ENCODE measurements at places on chromosomes 13 and 19. TPM values are rescaled to one million over a fixed set of nuclear protein-coding genes. Genes with fewer than 3 reads are reported as not detected.

DNA sequence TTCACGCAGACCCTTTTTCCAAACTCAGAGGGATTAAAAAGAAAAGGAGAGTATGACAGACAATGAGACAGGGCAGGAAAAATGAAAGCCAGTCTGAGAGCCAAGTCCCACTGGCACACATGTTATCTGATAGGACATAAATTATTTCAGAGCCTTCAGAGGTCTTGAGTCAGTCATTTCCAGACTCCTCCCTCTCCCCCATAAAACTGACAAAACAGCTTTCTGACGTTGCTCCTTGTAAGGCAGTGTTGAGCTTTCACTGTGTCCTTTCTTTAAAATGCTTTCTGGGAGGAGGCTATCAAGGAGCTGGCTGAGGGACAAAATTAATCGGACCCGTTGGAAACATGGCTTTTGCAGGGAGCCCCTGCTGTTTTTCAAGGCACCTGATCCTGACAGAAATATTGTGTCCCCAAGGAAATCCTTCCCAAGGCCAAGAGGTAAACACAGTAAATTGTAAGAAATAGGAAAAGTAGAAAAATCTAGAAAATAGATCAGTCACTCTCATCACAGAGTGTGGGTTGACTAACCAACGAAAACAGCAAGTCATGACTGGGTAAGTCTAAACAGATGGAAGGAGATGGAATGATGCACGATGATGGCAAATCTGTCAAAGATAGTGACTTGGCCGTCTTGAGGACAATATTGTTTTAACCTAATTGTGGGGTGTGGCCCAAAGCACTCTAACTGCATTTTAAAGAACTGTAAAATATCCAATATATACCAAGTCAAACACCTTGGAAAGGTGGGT, 89.7 kb downstream of the DCT start:
- H3K27ac ChIP-seq, result no peak overlapping the region
- no peak overlapping the region for H3K4me3 ChIP-seq
- no peaks in the 10 kb centered on the region for H3K4me1 ChIP-seq
- H3K27me3 ChIP-seq, result no peaks in the 10 kb centered on the region
- DNase-seq, result no peak

DNA sequence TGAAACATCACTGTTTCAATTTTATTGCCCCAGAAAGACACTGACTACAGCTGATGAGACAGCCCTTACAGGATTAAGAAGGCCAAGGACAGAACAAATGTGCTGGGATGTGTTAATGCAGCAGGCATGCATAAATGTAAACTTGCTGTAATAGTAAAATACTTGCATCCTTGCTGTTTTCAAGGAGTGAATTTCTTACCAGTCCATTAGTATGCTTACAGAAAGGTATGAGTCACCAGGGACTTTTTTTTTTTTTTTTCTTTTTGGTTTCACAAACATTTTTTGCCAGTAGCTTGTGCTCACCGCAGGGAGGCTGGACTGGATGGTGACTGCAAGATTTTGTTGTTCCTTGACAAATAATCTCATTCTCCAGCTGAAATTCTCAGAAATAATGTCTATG, 55.1 kb downstream of the GPR180 start:
- no peak overlapping the region for H3K4me3 ChIP-seq
- H3K36me3 ChIP-seq, result no peaks in the 10 kb centered on the region
- H3K27ac ChIP-seq, result no peak overlapping the region
- peaks cover 8% of the 10 kb centered on the region for H3K4me1 ChIP-seq
- peaks cover 5% of the 10 kb centered on the region for H3K27me3 ChIP-seq

- H3K4me3 ChIP-seq, result no peak overlapping the region
- H3K4me1 ChIP-seq, result no peaks in the 10 kb centered on the region
- H3K36me3 ChIP-seq, result no peaks in the 10 kb centered on the region
- no peaks in the 10 kb centered on the region for H3K27me3 ChIP-seq
- H3K27ac ChIP-seq, result no peak overlapping the region
- no peak for DNase-seq
These were observed 304.1 kb downstream of the PCDH20 start for GRCh38 chr13:61111529-61111928.

GRCh38 chr13:30371649-30372265, 50.5 kb upstream of the UBE2L5 start:
- H3K27me3 ChIP-seq, result peaks cover 2% of the 10 kb centered on the region
- peak; percentile 50 for DNase-seq
- H3K4me1 ChIP-seq, result no peaks in the 10 kb centered on the region
- H3K4me3 ChIP-seq, result no peak overlapping the region

GRCh38 chr13:51524829-51525566, 59.3 kb upstream of the WDFY2 start:
- H3K4me1 ChIP-seq, result peaks cover 3% of the 10 kb centered on the region
- no peak overlapping the region for H3K4me3 ChIP-seq
- H3K27ac ChIP-seq, result no peak overlapping the region

DNA sequence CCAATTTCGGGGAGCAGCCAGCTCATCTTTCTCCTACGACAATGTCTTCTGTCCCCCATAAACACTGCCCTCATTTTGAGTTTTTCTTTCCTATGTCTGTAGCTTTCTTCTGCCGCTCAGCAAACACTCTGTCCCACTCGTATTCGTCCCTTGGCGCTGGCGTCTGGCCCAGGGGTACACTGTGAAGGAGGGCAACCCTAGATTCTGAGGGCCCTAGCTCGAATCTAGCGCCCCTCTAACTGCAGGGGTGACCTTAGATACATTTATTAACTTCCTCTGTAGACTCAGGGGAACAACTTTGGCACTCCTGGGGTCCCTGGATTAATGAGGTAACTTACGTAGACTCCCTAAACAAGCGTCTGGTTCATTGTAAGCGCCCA, 677 bp upstream of the LRCH1 start:
- H3K4me3 ChIP-seq, result peak overlapping the region; percentile 84
- H3K27me3 ChIP-seq, result no peaks in the 10 kb centered on the region
- no peak for DNase-seq
- no peaks in the 10 kb centered on the region for H3K36me3 ChIP-seq

DNA sequence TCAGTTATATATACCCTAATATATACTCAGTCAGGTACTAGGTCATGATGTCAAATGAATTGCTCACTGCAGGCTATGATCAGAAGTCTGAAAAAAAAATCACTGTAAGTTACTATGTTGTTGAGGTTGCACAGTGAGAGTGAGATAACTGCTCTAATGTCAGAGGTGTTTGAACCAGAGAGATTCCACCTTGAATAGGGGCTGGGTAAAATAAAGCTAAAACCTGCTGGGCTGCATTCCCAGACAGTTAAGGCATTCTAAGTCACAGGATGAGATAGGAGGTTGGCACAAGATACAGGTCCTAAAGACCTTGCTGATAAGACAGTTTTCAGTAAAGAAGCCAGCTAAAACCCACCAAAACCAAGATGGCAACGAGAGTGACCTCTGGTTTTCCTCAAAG, 10.2 kb downstream of the EPSTI1 start:
- DNase-seq, result no peak
- H3K36me3 ChIP-seq, result no peaks in the 10 kb centered on the region
- no peaks in the 10 kb centered on the region for H3K27me3 ChIP-seq
- no peak overlapping the region for H3K27ac ChIP-seq
- H3K4me3 ChIP-seq, result no peak overlapping the region

- no peaks in the 10 kb centered on the region for H3K36me3 ChIP-seq
- H3K4me1 ChIP-seq, result no peaks in the 10 kb centered on the region
- H3K27me3 ChIP-seq, result no peaks in the 10 kb centered on the region
- H3K27ac ChIP-seq, result no peak overlapping the region
- no peak overlapping the region for H3K4me3 ChIP-seq
- no peak for DNase-seq
These were observed 47.8 kb upstream of the C1QTNF9 start for GRCh38 chr13:24261566-24261965.

GRCh38 chr19:41714598-41714997, 6.2 kb downstream of the CEACAM5 start:
- DNase-seq, result no peak
- no peaks in the 10 kb centered on the region for H3K4me1 ChIP-seq
- H3K36me3 ChIP-seq, result no peaks in the 10 kb centered on the region
- H3K4me3 ChIP-seq, result no peak overlapping the region
- no peak overlapping the region for H3K27ac ChIP-seq
- no peaks in the 10 kb centered on the region for H3K27me3 ChIP-seq

DNA sequence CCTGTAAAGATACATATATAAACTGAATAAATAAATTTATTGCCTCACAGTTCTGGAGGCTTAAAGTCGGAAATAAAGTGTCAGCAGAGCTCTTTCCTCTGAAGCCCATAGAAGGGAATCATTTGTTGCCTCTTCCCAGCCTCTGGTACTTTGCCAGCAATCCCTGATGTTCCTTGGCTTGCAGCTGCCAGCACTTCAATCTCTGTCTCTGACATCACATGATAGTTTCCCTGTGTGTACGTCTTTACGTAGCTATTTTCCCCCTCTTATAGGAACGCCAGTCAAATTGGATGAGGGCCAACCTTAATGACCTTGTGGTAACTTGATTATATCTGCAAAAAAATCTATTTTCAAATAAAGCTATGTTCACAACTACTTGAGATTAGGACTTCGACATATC, 250.9 kb downstream of the LIG4 start:
- no peak overlapping the region for H3K4me3 ChIP-seq
- no peaks in the 10 kb centered on the region for H3K36me3 ChIP-seq
- no peaks in the 10 kb centered on the region for H3K4me1 ChIP-seq
- no peaks in the 10 kb centered on the region for H3K27me3 ChIP-seq
- peak; percentile 17 for DNase-seq

GRCh38 chr19:44903602-44904425, 1.8 kb upstream of the APOE start:
- H3K27ac ChIP-seq, result no peak overlapping the region
- peaks cover 8% of the 10 kb centered on the region for H3K36me3 ChIP-seq

DNA sequence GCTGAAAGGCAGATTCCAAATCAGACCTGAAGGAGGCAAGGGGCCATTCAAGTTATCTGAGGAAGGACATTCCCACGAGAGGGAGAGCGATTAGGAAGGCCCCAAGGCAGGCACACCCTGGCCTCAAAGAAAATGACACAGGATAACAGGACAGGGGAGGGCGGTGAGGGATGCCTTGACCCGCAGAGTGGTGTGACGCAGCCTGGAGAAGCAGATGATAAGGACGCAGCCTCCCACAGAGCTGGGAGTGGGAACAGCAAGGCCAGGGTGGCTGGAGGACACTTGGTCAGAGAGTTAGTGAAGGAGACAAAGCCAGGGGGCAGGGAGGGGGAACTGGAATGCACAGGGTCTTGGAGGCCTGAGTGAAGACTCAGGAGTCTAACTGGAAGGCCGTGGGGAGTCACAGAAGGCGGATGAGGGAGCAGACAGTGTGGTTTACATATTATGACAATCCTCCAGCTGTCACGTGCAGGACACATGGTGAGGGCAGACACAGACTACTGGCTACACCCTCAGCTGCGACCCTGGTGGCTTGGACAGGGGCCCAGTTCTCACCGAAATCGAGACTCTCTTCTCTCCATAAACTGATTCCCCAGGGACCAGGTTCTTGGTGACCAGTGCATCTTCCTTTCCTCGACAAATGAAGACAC, 5.8 kb upstream of the DYRK1B start:
- no peak overlapping the region for H3K4me3 ChIP-seq
- peaks cover 4% of the 10 kb centered on the region for H3K4me1 ChIP-seq
- peaks cover 19% of the 10 kb centered on the region for H3K36me3 ChIP-seq
- H3K27me3 ChIP-seq, result no peaks in the 10 kb centered on the region
- H3K27ac ChIP-seq, result no peak overlapping the region

GRCh38 chr13:67090856-67091255, 139.3 kb downstream of the PCDH9 start:
- no peaks in the 10 kb centered on the region for H3K4me1 ChIP-seq
- H3K27me3 ChIP-seq, result no peaks in the 10 kb centered on the region
- H3K36me3 ChIP-seq, result no peaks in the 10 kb centered on the region
- H3K4me3 ChIP-seq, result no peak overlapping the region
- DNase-seq, result peak; percentile 35
- H3K27ac ChIP-seq, result no peak overlapping the region

DNA sequence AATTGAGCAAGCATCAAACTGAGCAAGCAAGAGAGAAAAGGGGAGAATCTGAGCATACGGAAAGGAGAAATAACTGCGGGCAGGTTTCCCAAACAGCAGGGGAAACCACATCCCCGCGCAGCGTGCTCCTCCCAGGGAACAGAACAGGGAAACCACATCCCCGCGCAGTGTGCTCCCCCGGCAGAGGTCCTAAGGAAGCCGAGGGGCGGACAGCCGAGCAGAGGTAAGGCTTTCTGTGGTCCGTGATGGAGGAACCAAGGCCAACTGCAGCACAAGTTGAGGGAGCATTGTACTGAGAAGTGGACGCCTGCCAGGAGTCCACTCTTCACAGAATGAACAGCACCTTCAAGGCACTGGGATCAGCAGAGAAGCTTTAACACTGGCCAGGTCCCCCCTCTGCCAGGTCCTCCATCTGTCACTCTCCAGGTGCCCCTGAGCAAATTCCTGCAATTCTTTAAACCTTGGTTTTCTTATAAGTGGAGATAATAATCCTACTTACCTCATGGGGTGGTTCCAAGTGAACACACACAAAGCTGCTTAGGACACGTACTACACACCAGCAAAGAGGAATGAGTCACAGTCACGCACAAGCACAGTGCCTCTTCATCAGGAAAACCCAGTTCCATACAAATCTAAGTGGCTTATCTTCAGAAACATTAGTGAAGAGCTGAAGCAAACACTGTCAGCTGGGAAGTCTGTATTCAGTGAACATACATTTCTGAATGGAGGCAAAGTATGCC, 23.0 kb upstream of the LAMP1 start:
- H3K36me3 ChIP-seq, result no peaks in the 10 kb centered on the region
- H3K4me3 ChIP-seq, result no peak overlapping the region
- no peak overlapping the region for H3K27ac ChIP-seq
- DNase-seq, result peak; percentile 88
- no peaks in the 10 kb centered on the region for H3K4me1 ChIP-seq

DNA sequence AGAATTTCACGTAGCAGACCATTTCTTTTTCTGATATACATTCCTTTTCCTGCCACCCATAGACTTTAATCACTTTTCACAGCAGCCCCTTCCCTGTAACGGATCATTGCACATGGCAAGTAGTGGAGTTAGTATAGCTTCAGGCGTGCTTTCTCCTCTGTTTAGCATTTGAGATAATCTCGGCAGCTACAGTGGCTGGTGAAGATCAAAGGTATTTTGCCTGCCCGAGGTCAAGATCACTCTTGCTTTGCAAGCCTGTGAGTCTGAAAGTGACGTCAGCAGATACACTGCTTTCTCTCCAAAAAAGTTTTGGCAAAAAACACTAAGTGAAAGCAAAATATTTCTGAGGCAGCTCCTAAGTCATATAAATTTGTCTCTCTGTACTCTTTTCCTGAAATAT, 260.0 kb downstream of the NDFIP2 start:
- peak; percentile 63 for DNase-seq
- H3K4me1 ChIP-seq, result no peaks in the 10 kb centered on the region
- H3K27ac ChIP-seq, result no peak overlapping the region

DNA sequence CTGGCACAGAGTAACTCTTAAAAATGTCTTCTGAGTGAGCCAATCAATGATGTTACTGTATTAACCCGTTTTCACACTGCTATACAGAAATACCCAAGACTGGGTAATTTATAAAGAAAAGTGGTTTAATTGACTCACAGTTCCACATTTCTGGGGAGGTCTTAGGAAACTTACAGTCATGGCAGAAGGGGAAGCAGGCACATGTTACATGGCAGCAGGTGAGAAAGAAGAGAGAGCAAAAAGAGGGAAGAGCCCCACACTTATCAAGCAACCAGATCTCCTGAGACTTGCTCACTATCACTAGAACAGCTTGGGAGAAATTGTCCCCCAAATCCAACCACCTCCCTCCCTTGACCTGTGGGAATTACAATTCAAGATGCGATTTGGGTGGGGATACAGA, 97.6 kb upstream of the MIR17HG start:
- no peak overlapping the region for H3K27ac ChIP-seq
- H3K4me1 ChIP-seq, result no peaks in the 10 kb centered on the region
- H3K4me3 ChIP-seq, result no peak overlapping the region
- no peak for DNase-seq
- H3K27me3 ChIP-seq, result no peaks in the 10 kb centered on the region

Gene CTXN1
- 0.66 TPM for total RNA-seq

Gene TPTE2
- total RNA-seq, result not detected

Gene DENND1C
- not detected for total RNA-seq

Gene B3GNT8
- 1.3 TPM for total RNA-seq
